Gastrocnemius medialis (tissue), 4 donors: ENCODE measurements at places on chromosomes 3 and 15.

DNA sequence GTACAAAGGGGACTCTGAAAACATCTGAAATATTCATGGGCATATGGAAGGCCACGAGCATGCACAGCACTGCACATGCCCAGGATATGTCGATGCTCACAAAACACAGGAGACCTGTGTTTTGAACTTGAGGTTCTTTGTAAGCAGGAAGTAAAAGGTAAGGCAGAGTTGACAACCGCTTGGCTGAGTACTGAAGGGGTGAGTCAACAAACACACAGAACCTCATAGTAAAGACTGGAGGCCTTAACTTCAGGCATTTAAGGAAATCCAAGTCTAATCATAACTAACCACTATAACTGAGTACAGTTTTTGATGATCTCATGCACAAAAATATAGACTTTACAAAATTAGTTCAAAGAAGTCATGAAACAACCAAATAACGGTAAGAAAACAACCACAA is 80.6 kb downstream of the MYO9A start:
- no peak for DNase-seq

GRCh38 chr3:169379496-169380090 is 283.9 kb downstream of the MECOM start:
- DNase-seq = no peak

- DNase-seq = peak; percentile 6
Observed at GRCh38 chr15:81752546-81752942, 293.3 kb downstream of the MEX3B start.

DNA sequence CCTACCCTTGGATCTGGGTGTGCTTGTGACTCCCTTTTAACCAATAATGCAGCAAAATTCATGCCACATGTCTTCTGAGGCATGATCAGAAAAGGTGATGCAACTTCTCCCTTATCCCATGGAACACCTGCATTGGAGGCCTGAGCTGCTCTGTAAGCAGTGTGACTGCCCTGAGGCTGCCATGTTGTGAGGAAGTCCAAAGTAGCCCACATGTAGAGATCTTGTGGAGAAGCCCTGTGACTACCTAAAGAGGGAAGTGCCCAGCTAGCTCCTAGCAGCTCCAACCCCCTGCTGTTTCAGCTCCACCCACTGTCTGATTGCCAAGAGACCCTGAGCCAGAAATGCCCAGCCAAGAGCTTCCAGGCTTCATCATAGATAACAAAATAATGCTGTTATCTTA is 6.4 kb upstream of the NR1D2 start:
- DNase-seq = no peak

GRCh38 chr15:71538181-71538580 is 272.2 kb upstream of the NR2E3 start:
- DNase-seq = no peak

GRCh38 chr15:51888593-51889195 is 59.2 kb downstream of the TMOD3 start:
- DNase-seq = no peak

DNA sequence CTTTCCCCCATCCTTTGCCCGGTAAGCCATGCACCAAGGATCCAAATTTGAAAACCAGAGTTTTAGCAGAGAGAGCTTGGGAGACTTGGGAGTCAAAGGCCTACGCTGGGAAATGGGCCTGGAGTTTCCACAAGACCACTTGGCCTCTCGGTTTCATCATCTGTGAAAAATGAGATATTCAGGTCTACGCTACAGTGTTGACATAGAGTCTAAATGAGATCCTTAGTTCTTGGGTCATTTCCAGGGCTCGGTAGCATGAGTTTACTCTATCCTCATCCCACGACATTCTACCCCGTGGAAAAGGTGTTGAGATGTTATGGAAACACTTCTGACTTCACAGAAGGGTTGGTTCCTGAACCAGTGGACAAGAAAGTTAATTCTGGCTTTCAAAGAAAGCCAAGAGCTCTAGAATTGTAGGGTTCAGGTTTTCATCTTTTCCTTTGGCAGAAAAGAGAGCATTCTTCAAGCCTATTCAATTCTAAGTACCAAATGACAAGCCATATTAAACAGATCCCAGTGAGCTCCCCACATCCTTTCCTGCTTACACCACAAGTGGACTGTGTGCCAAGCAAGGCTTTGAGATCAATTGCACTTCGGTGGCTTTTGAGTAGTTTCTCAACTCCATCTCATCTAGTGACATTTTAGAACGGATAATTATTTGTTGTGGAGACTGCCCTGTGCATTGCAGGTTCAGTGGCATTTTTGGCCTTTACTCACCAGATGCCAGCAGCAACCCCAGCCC is 219.7 kb downstream of the SLCO3A1 start:
- no peak for DNase-seq

DNA sequence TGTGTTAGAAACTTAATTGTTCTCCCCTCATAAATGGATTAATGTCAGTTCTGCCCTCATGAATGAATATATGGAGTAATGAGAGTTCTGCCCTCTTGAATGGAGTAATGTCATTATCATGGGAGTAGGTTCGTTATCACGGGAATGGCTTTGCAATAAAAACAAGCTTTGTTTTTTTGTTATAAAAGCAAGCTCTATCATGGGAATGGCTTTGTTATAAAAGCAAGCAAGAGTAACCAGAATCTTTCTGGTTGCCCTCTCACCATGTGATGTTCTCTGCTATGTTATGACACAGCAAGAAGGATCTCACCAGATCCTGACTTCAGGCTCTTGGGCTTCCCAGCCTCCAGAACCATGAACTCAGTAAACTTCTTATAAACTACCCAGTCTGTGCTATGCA is 38.4 kb upstream of the UBL7 start:
- no peak for DNase-seq

GRCh38 chr3:112293368-112294321 is at the start of gene SLC9C1:
SLC9C1 (minus strand) TSS chr3:112294216; CDS start chr3:112286791, 7,425 bp downstream.
- DNase-seq = no peak

- DNase-seq = no peak
Observed at GRCh38 chr15:44427756-44428724, 611 bp downstream of the CTDSPL2 start.

GRCh38 chr3:16466822-16467221 is 46.7 kb downstream of the RFTN1 start:
- DNase-seq = no peak

DNA sequence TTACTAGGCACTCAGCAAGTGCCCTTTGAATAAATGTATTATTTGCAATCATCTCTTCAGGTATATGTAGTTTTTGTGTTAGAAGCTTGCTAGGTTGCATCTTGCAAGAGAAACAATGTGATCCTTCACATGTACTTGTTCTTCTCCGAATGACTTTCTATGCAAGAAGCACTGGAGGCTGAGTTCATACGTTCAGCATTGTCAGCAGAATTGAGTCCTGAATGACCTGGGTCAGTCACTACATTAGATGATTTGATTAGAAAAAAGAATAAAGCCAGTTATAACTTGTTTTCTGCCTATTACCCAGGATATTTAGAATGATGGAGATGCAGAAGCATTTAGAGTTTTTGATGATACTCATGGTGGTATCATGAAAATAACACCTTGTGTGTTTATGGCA is 479.1 kb upstream of the TPRG1 start:
- DNase-seq = no peak

GRCh38 chr15:74173380-74174218 is at the start of gene ISLR:
ISLR (plus strand) TSS chr15:74173710; CDS start chr15:74174859, 1,149 bp downstream.
- DNase-seq = no peak

DNA sequence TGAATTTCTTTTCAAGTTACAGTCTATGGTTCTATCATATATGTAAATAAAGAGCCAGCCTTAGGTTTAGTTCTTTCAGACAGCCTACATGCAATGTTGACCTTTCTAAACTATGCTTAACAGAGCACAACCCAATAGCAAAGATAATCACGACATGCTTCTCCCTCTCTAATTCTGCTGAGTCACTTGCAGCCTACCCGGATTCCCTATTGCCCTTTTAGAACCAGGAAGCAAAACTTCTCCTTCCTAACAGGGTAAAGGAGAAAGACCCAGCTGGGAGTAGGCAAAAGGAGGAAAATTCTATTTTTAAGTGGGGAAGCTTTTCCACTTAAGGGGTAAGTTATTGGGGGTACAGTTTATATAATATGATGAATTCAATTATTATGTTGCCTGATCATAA is 79.3 kb downstream of the SLC7A14 start:
- no peak for DNase-seq

- DNase-seq = no peak
Observed at GRCh38 chr15:57284535-57284934, 91.8 kb upstream of the CGNL1 start.

DNA sequence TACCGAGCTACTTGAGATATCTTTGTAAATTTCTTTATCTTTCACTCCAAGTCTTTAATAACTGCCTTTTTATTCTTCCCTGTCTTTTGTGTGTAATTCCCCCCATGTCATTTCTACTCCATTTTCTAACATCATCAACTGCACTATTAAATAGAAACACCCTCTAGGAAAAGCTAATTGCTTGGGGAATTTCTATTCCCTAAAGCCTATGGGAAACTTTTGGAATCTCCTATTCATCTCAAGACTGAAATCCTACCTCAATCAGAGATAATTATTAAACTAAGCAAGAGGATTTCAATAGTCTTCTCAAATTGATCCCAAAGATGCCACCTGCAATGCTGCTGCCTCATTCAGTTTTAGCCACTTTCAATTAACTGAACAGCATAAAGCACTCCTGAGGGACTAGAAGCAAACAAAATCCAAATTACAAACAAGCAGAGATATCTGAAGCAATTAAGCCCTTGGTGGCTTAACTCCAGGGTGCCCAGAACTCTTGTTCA is 598.7 kb downstream of the IGSF11 start:
- no peak for DNase-seq

- no peak for DNase-seq
Observed at GRCh38 chr3:49295489-49296058, 18.5 kb upstream of the C3orf62 start.

GRCh38 chr3:15205934-15206661 is at the start of gene CAPN7:
CAPN7 (plus strand) TSS chr3:15206246; CDS start chr3:15206496, 250 bp downstream.
- DNase-seq = peak; percentile 96
